Activated CD4-positive, alpha-beta T cell treated with anti-CD3 and anti-CD28 coated beads for 24 hours (primary cell): ENCODE measurements at places on chromosomes 2 and 18.
A peak's percentile ranks its signal among the peaks of the same experiment; 100 is the strongest.

- no peak for DNase-seq
These were observed 14.7 kb downstream of the WNT10A start for GRCh38 chr2:218895326-218895725.

- DNase-seq, result no peak
These were observed 6.4 kb upstream of the NPPC start for GRCh38 chr2:231932711-231932970.

DNA sequence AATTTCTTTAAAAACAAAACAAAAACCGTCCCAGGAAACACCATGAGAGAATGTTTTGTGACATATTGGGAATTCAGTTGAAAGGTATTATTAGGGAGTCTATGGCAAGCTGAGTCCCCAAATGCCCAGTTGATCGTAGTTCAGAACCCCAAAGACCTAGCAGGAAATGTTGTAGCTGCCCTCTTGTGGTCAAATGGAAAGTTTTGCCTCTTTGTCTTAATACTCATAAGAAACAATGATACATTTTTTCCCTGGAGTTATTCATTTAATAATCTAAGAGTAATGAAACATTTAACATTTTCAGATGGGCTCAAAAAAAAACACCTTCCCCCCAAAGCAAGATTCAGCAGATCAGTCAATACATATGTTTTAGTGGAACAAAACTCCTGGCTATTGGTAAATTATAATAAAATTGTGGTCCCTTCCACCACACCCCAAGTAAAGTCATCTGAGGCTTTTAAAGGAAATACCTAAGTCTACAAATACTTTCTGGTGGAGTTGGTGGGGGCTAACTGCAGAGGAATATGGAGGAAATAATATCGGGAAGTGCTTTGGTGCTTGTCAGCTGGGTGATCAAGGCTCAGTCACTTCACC, 37.8 kb upstream of the EFEMP1 start:
- DNase-seq, result no peak

GRCh38 chr2:156896294-156896693, 361.2 kb upstream of the GALNT5 start:
- no peak for DNase-seq

- DNase-seq, result no peak
These were observed 2.0 kb upstream of the PLEKHB2 start for GRCh38 chr2:131103165-131103564.

DNA sequence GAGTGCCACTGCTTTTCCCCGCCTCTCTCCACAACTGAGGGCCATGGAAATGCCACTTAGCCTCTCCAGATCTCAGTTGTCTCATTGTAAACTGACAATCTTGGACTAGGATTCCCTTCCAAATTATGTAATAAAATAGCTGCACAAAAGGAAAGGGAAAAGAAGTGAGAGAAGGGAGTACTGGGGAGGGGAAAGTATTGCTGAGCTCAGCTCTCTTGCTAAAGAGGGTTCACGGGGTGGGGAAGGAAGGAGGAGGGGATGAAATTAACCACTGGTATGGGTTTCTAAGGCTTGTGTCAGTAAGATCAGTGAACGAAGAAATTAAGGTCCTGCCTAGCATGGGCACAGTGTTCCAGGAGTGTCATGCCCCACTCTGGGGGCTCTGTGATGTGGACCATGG, 417.3 kb downstream of the TGIF1 start:
- DNase-seq, result no peak

GRCh38 chr2:236157366-236157765, 10.8 kb downstream of the GBX2 start:
- no peak for DNase-seq

DNA sequence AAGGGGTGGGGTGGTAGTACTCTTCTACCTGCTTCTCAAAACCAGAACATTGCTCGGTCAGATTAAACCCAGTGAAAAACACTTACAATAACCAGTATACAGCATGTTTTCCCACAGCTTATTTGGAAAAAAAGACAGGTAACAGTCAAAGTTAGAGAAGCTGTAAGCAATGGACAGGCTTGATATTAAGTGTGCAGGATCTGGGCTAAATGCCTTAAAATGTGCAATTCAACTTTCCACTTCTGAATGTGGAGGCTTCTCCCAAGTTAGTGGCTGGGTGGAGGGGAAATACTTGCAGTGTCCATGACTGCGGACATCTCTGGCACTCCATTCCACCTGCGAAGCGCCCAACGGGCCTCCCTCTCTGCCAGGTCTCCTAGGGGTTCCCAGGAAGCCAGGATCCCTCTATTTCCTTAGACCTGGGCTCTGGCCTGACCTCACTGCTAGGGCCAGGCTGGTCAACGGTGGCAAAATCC, 5.3 kb downstream of the ZEB2 start:
- DNase-seq, result no peak

DNA sequence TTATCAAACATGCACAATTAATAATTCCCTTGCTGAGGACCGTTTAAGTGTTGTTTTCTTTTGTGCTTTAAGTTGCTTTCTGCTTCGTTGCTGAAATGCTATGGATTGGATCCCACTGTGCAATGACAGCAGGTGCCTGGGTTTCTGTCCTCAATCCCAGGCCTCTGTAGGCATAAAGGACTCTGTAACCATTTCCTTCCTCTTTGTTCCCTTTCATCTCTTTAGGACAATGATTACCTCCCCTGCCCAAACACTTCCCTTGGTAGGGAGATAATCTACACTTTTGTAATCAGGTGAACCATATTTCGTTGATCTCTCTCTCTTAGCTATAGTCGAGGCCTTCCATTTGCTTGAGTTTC, 58.6 kb upstream of the LYPD6B start:
- no peak for DNase-seq

DNA sequence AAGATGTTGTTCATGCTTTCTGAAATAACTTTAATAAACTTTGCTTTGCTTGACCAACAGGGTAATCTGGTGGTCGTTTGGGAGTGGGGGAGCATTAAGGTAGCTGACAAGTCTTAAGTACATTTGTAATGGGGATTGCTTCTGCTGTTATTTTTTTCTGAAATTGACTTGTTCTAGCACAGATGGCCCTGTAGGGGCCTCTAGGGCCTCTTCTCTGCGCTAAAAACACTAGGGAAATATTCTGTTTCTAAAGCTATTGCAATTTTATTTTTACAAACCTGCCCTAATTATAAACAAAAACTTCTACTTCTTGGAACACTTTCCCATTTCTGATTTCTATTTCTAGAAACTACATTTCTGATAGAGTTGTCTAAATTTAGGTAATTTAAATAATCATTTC, 191.3 kb upstream of the KCNJ3 start:
- DNase-seq, result no peak

DNA sequence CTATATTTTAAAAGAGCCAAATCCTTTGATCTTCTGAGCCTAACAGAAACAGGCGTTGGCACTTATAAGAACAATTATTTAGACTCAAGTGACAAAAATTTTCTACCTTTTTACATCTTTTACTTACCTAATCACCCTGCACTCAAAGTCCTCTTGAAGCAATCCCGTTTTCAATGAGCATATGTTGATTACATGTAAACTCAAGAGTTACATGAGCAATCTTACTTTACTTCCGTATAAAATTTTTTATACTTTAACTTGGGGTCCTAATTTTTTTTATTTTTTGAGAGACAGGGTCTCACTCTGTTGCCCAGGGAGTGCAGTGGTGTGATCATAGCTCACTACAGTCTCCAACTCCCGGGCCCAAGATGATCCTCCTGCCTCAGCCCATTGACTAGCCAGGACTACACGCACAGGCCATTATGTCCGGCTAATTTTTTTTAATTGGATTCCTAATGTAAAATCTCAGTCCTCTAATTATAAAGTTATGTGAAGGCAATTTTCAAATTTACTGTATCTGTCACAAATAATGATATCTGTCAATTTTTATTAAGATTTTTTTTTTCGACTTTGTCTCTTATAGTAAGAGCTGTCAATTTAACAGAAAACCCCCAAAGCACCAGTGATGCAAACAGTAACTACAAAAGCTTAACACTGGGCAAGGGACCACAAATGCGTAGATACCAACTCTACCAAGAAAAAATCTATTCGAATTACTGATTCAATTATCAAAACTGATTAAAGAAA, 19.1 kb upstream of the STPG4 start:
- DNase-seq, result no peak

DNA sequence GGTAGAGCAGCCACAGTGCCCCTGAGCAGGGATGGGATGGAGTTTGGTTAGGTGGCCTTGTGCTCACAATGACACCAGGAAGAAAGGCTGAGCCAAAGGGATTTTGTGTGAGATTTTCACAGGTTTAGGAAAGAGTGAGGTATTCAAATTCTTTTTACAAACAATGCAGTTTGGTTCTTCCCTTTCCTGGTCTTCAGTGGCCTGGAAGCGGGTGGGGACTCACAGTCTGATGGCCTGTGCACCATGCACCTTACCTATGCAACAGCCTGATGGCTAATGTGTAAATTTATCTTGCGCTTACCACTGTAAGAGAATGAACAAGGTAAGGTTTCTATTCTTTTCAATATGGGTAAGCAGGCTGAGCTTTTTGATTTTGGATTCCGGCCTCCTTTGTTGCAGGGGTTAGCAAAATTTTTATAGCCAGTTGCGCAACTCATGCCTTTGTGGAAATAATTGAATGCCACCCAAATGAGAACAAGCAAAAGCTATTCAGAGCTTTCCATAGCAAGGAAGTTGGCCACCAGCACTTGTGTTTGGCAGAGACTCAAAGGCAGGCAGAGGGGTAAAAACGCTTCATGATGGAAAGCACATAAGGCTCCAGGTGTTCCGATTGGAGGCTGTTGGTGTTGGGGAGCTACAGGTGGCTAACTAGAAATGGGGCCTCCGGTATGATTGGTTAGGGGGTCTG, 23.8 kb upstream of the IL1R2 start:
- no peak for DNase-seq

- no peak for DNase-seq
These were observed 704.9 kb downstream of the DCDC2C start for GRCh38 chr2:4408321-4408720.

DNA sequence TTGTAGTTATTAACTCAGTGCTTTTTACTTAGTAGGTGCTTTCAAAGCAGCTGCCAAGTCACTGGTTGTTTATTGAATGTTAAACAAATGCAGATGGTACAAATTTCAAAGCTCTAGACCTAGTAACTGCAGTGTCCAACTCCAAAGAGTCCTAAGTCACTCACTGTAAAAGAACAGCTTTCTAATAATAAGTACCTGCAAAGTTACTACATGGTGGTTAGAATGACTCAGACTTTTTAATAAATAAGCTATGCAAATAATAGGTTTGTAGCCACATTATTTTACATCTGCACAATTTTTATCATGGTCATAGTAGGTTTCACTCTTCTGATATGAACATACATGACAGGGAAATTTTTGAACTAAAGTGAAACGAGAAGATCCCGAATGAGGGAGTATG, 1620.4 kb upstream of the CELF4 start:
- DNase-seq, result no peak

DNA sequence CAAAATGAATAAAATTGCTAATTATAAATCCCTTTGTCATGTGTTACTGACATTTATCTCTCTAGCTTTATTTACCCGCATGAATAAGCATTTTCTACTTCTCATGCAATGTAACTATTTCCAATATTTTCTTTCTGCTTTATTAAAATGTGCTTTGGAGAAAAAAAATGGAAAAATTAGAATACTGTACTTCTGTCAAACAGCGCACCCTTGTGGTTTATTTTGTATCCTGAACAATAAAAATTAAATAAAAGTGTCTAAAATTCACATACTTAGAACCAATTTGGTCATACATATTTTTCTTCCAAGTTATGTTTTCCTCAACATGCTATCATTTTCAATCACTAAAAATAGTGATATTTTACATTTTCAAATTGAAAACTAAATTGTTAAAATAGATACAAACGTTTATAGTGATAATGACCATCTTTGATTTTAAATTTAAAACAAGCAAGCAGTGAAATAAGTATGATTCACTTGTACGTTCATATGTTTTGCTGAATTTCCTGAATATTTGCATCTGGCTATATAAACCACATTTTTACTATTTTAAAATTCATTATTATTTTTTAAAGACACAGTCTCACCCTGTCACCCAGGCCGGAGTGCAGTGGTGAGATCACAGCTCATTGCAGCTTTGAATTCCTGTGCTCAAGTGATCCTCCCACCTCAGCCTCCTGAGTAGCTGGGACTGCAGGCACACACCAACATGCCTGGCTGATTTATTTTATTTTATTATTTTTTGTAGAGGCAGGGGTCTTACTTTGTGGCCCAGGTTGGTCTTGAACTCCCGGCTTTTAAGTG, 95.9 kb upstream of the GRB14 start:
- no peak for DNase-seq

GRCh38 chr2:1321321-1321720, 91.9 kb upstream of the TPO start:
- no peak for DNase-seq

DNA sequence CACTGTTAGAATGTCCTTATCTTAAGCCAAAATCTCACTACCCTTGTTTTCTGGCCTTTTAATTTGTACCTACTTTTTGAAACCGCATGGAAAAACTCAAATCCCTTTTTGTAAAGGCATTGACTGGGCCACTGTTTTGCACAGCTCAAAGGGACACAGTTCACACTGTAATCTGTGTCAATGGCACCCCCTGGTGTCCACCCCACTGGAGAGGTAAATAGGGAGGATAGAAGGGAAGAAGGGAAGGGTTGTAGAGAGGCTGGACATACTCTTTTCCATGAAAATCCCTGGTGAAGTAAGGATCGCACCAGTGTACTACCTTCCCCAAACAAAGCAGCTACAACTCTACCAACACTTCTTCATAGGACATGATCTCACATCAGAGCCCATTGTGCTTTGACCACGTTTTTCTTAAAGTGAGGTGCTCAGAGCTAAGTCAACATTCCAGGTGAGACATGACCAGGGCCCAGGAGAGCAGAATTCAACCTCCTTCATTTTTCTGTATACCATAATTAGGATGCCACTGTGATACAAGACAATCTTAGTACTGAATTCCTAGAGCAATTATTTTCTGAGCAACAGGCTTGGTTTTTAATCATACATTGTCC, 92.4 kb upstream of the RMDN2 start:
- DNase-seq, result peak; percentile 69

DNA sequence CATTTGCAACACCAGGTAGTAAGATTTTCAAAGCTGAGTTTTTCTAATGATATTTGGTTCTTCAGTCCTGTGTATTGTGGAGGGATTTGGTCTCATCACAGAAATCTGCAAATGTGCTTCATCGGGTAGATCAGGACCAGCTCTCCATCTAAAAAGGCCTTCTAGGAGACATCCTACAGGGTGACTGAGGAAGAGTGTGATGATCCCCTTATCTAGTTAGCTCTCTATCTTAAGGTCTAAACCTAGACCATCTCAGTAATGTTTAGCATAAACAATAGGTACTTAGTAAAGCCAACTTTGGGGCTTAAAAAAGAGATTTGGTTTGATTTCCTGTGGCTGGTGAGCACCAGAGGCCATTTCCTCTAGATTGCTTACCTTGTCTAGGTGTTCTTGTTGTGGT, 145.2 kb downstream of the PRPF40A start:
- no peak for DNase-seq

DNA sequence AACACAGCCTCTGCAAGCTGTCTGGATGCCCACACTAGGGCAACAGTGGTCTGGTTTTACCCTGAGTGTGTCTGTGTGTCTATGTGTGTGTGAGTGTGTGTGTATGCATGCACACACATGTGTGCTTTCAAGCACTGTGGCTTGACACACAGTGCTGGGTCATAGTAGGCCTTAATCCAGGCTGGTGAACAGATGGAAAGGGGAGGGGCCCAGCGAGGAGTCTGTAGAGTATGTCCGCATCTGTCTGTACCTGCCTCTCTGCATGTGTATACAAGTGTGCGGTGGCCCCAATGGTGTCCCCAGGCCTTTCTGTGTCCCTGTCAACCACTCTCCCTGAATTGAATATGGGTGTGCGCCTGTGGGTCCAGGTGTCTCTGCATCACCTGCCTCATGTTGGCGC, 9.3 kb upstream of the KCNIP3 start:
- DNase-seq, result no peak
